Stimulated activated CD4-positive, alpha-beta T cell treated with anti-CD3 and anti-CD28 coated beads, Interleukin-4, amount 100 ng/mL, for 1 hour (primary cell): ENCODE measurements at places on chromosomes 2 and 18.

DNA sequence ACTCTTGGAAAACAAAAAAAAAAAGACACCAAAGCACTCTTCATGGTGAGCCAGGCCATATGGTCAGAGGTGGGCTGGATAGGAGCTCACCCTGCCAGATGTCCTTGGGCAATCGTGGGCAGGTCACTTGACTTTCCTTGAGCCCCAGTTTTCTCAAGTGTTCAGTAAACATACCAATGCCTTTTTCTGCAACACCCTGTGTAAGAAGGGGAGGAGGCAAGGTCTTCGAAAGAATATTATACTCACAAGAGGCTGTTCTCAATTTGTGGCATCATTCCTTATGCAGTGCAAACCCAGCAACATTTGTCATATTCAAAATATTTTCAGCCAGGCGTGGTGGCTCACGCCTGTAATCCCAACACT is 22.9 kb upstream of the TMEM87B start:
- no peak for DNase-seq

DNA sequence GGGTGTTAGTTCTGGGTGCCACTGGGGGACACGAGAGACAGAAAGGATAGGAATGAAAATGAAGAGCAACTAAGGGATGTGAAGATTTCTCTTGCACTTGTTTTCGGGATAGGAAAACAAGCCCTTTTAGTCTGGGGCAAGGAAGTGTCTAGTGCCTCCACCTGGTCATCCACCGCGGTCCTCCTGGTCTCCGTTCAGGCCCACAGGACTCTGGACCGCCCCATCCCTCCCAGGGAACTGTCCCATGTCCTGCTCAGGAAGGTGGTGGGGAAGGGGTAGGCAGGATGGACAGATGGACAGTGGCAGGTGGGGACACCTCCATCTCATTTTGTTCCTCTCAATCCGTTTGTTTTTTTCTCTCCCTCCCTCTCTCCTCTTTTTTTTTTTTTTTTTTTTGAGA is 45.9 kb downstream of the AGAP1 start:
- no peak for DNase-seq

DNA sequence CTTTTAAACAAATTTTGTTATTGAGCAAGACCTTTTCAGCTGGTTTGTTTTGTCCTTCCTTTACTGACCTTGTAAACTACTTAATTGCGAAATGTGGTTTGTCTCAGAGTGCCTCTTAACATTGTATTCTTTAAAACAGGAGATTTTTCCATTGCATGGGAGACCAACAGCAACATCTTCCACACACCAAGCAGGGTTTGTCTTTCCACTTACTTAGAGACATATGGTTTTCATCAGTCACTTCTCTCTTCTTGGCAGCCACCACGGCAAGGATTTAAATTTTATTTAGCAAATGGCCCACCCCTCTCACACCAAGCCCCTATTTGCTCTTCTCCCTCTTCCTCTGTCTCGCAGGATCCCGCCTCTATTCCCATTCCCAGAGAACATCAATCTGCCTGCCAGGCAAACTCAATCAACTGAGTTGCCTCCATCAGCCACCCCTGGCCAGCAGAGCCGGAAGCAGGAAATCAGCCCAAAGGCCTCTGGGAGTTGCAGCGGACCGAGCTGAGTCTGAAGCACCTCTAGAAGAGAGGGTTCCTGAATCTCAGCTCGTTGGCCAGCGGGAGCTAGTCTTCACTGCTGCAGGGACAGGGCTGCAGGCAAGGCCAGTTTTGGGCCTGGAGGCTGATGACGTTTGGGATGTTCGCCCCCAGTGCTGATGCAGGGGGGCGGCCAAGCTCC is 11.3 kb upstream of the CIB4 start:
- no peak for DNase-seq

DNA sequence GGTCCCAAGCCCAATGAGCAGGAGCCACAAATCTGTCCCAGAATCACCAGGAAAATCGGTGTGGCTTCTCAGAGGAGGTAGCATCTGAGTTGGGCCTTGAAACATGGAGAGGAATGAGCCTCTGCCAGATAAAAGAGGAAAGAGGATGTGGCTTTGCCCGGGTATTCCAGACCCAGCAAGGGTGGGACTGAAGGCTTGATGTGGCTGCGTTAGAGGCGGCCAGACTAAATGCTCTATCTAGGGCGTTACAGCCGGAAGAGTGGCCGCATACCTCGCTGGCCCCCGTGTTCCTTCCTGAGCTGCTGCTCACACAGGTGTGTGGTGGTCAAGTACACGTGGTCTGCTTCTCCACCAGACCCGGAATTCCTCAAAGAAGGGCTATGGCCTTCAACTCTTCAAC is 33.9 kb upstream of the POMC start:
- no peak for DNase-seq

GRCh38 chr2:182132605-182133004 is 147.0 kb downstream of the PPP1R1C start:
- DNase-seq = no peak

DNA sequence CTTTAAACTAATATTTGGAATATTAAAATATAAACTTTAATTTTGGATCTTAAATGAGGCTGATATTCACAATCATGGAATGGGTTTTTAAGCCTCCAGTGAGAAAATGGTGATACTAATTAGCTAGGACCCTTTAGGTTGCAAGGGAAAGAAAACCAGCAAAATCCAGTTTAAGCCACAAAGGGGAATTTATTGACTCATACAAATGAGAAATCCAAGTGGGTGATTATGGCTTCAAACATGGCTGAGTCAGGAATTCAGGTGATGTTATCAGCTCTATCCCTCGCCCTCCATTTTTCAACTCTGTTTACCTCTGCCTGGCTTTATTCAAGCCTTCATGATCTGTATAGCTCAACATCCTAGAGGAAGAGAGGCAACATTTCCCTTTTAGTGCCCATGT is 75.3 kb upstream of the DLX2 start:
- no peak for DNase-seq

GRCh38 chr2:219648963-219649362 is 21.5 kb downstream of the SLC4A3 start:
- no peak for DNase-seq

DNA sequence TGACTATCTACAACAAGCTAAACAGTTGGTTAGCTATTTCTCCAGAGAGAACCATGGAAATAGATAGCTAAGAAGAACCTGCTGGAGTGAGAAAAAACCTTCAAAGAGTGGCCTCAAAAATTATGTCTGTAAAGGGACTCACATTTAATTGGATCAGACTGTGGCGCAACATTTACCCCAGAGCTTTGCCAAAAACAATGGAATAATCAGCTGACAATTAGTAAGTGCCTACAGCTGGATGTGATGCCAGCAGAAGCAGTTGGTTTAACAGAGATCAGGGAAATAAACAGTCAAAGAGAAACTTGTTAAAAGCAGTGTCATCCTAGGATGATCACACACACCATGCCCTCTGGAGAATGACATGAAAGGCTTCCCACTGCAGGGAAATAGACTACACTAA is 310.7 kb downstream of the CLIP4 start:
- DNase-seq = no peak

GRCh38 chr2:73117441-73117840 is 4.7 kb upstream of the RAB11FIP5 start:
- DNase-seq = no peak
